ENCODE measurements at places on chromosomes 3 and 15.
A peak's percentile ranks its signal among the peaks of the same experiment; 100 is the strongest.

DNA sequence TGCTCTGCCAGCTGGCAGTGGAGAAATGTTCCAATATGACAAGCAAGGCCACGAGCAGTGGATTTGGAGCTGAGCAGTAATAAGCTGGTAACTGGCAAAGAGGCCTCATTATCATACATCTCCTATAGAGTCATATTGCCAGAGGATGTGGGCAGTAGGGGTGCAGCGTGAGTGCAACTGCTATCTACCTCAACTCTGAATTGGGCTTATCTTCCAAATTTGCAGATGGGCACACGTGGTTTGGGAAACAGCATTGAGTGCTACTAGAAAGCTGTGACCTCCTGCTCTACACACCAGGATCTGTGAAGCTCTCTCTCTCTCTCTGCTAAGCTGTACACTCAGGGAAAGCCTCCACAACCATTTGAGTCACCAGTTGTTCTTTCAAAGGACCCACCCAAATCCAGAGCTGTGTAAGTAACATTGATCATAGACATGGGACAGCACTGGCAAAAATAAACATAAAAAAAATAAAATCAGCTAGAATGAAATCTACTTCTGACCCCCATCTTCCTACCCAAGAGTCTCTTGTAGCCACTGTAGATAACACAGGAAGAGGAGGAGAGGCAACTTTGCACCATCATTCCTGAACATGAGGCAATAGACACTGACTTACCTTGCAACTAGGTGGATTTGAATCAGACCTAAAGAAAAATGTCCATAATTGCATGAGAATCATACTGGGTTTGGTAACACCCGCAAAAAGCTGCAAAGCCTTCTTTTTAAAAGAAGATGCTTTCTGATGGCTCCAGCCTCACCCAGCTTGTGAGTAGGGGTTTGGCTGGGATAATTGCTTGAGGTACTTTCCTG, 82.9 kb upstream of the THBS1 start:
- no peak for DNase-seq

- DNase-seq = no peak
Observed at GRCh38 chr15:36230776-36231175, 348.6 kb upstream of the CDIN1 start.

GRCh38 chr3:196639483-196640296, at the start of gene NRROS:
TSS of gene NRROS (plus strand) at chr3:196639694. CDS start at chr3:196654540, 14,846 bp downstream.
- peak; percentile 86 for DNase-seq

DNA sequence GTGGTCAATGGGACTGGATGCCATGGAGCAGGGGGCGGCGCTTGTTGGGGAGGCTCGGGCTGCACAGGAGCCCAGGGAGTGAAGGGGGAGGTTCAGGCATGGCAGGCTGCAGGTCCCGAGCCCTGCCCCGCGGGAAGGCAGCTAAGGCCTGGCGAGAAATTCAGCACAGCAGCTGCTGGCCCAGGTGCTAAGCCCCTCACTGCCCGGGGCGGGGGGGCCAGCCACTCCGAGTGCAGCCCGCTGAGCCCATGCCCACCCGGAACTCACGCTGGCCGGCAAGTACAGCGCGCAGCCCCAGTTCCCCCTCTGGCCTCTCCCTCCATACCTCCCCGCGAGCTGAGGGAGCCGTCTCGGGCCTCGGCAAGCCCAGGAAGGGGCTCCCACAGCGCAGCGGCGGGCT, 11.3 kb downstream of the KLHDC8B start:
- no peak for DNase-seq

GRCh38 chr3:142618917-142619461, 22.8 kb downstream of the PLS1 start:
- DNase-seq = no peak

DNA sequence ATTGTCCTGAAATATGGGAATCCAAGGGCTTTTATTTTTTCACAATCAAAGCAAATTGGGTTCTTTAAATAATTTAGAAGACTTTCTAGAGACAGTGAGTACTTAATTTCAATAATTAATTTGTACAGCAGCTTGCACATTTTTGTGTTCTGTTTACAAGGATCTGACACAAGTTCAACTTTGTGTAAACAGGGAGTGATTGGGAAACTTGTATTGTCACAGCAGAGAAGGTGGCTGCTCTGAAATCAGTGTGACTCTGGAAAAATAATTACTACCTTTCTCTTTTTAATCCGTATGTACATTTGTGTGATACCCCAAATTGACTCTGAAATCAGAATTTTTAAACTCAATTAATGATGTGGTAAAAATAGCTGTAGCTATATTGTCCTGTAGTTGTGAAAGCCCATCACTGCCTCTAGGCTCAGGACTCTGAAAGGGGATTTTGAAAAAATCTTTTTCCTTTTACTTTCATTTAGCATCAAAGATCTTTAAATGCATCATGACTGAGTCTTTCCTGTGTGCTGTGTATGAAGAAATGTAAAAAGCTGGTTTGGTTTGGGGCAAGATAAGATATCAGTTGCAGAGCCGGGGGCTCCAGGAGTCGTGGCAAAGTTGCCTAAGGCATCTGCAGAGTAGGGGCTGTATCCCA, 45.1 kb downstream of the MFSD1 start:
- no peak for DNase-seq
